ENCODE measurements at places on chromosomes 1 and 21.

DNA sequence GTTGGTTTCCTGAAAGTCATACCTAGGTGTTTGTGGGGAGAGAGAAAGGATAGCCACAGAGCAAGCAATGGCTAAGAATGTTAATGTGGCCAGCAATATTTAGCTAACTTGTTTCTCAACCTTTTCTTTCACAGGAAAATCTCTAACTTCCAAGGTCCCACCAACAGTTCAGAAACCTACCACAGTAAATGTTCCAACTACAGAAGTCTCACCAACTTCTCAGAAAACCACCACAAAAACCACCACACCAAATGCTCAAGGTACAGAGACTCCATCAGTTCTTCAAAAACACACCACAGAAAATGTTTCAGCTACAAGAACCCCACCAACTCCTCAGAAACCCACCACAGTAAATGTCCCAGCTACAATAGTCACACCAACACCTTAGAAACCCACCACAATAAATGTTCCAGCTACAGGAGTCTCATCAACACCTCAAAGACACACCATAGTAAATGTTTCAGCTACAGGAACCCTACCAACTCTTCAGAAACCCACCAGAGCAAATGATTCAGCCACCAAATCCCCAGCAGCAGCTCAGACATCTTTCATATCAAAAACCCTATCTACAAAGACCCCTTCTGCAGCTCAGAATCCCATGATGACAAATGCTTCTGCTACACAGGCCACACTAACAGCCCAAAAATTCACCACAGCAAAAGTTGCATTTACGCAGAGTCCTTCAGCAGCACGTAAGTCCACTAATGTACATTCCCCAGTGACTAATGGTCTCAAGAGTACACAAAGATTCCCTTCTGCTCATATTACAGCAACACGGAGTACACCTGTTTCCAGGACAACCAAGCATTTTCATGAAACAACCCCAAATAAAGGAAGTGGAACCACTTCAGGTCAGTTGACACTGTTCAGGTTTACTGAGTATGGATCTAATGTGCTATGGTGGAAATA lies 15.3 kb downstream of the CD55 start:
- DNase-seq: no peak

GRCh38 chr1:229839800-229840199 lies 213.8 kb downstream of the URB2 start:
- no peak for DNase-seq

DNA sequence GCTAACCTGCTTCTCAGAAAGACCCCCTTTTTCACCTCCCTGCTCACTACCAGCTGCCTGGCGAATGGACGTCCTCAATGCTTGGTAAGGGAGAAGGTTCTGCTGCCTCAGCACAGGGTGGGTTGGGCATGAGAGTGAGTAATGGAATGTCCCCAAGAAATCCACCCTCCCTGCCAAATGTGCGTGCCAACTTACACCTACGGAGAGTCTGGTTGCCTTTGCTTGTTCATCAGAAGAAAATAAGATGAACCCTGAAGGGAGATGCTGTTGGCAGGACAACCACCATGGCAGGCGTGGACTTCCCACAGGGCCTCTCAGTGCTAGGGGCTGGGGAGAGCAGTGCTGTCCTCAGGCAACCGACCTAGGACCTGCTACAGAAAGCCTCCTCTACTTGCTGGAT lies 106.0 kb downstream of the XCL2 start:
- DNase-seq: no peak

DNA sequence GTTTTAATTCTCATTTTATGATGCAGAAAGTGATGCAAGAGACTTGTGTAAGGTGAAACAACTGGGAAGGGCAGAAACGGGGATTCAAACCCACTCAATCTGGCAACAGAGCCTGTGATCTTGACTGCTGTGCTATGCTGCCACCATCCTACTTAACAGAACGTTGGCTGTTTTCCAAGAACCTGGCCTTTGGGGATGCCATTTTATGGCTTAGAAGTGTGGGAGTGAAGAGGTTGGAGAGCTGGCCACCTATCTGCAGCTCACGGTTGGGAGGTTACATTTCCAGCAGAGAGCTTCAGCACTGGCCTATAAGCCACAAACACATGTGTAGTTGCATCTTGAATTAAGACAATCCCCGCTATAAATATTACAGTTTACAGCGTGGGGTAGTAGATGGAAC lies 235.3 kb downstream of the PRDM2 start:
- no peak for DNase-seq

DNA sequence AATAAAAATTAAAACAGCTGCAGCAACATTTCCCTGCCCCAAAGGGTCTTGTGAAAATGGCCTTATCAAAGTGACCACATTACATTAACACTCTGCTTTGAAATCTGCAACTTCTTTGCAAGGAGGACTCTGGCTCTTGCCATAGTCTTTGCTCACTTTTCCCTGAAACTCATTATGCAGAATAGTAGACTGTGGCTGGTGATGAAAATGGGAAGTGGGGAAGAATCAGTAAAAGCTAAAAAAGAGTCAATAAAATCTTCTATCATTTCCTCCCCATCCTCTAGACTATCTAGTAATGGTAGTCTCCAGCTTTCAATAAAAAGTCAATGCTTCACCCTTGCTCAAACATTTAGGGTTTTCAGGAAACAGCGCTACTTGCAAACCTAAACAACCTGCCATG lies 18.6 kb upstream of the NUP133 start:
- no peak for DNase-seq

DNA sequence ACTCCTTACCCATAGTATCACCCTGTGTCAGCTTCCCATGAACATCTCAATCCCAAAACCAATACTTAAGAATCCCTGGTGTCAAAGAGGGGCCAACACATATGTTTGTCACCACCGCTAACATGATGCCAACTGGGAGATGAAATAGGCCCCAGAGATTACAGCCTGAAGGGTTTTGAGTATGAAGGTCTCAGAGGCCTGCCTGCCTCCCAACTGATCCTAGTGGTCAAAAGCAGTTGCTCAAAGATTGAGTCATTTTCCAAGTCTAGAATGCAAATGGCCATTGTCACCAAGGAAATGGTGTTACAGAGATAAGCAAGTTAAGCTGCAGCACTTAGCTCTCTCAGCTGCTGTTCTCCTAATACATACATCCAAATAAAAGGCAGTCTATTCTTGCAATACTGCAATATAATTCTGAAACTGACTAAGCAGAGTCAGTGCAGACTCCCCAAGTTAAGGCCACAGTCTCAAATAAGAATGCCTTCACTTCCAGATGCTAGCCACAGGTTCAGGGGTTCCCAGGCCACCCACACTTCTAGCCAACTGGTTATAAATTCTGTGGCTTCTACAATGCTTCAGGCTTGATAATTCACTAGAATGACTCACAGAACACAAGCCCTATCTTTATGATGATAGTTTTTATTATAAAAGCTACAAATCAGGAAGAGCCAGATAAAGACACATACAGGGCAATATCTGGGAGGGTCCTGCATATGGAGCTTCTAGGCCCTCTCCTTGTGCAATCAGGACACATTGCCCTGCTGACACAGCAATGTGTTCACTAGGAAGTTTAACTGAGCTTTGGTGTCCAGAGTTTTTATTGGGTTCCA lies 18.7 kb downstream of the DUSP10 start:
- no peak for DNase-seq

DNA sequence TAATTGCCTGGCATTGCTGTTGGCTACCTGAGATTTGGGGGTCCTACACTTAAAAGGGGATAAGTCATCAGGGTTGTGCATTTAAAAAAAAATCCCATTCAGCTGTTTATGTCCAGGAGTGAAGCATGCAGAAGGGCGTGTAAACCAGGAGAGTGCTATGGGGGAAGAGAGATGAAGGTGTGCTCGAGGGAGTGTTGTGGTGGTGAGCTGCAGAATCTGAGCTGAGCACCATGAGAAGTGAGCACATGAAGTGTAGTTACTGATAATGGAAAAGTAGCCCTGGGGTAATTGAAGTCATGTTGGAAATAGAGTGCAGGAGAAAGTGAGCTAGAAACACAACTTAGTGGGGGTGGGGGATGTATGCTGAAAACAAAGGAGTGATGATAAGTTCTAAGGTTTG lies 705 bp downstream of the FCRL1 start:
- DNase-seq: no peak

DNA sequence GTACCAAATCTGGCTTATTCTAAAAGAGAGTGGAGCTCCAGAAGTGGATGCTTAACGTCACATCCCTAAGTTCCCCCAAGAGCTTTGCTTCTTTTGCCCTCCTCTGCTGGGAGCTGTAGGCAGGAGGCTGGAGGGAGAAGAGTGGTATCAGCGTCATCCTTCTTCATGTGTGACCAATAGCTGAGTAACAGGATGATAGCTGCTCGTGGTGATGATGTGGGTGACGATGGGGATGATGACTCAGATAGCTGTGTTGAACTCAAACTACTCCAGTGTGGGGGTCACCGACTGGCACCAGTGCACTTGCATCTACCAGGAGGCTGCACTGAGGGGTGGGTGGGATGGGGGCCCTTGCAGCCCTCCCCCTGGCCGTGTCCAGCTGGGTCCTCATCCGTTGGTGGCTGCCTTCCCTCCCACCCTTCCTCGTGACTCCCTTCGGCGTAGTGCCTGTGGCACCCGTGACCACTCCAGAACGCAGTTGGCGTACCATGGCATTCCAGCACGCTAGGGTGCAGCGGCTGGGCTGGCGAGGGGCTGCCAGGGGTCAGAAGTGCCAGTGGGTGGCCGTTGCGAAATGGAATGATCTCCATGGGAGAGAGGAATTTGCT lies 1.1 kb downstream of the IGFN1 start:
- DNase-seq: no peak

GRCh38 chr1:240046000-240046399 lies 45.7 kb upstream of the FMN2 start:
- no peak for DNase-seq

- no peak for DNase-seq
Observed at GRCh38 chr1:56189946-56190805, 389.2 kb downstream of the PLPP3 start.

- DNase-seq: no peak
Observed at GRCh38 chr1:163528710-163529348, 207.1 kb downstream of the NUF2 start.

GRCh38 chr1:236959112-236959511 lies 45.1 kb downstream of the MT1HL1 start:
- DNase-seq: no peak

- DNase-seq: no peak
Observed at GRCh38 chr1:192849011-192849410, 40.2 kb downstream of the RGS2 start.
